ENCODE measurements at places on chromosomes 4 and X.

- no peak for DNase-seq
Observed at GRCh38 chrX:18047491-18047890, 173.2 kb downstream of the BEND2 start.

- no peak for DNase-seq
Observed at GRCh38 chr4:120658772-120659171, 263.8 kb downstream of the PRDM5 start.

DNA sequence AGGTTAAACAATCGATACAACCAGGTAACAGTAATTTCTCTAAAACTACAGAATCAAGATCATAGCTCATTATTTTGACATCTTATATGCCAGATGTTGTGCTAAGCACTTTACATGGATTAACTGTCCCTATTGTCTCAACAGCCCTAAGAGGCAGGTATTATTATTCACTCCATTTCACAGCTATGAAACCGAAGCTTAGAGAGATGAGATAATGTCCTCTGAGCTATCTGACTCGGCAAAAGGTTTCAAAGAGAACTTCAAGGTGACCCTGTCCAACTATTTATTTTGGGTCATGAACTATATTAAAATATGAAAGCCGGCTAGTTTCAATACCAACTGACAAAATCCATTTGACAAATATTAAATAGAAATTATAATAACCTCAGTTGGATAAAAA lies 10.3 kb downstream of the SLC25A5 start:
- DNase-seq = no peak

GRCh38 chr4:81607950-81608349 lies 136.2 kb upstream of the RASGEF1B start:
- no peak for DNase-seq

DNA sequence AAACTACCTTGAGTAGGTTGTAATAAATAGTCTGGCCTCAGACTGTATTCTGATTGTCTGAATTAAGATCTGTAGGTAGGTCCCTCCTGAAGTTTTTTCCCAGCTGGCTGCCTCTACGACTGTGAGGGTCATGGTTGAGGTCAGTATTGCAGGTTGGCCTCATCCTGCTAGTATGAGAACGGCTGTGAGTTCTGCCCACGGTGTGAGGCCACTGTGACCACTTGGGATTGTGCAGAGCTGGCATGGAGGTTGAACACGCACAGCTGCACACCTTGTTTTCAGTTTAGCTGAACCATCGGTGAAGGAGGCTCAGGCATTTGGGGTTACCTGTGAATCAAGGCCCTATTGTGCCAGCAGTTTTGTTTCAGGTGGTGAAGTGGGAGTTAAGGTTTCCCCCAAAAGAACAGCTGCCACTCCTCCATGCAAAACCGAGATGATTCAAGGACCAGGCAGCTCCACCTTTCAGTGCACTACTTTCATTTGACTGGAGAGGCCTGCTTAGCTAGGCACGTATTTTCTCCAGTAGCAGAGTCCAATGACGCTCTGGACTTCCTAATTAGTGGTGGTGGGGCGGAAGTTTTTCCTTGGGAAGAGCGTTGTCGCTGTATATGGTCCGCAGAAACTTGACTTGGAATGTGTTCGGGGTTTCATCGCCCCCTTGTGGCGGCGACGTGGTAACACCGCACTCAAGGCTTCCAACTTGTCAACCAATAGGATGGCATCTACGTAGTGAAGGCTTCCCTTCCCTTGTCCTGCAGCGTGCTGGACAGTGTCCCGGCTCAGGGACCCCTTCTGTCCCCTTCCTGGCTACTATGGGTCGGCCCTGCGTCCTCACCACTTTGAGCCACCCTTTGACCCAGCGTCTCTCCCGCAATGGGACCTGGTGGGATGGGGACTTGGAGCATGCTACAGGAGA lies 13.8 kb downstream of the CMC4 start:
- peak; percentile 80 for DNase-seq

DNA sequence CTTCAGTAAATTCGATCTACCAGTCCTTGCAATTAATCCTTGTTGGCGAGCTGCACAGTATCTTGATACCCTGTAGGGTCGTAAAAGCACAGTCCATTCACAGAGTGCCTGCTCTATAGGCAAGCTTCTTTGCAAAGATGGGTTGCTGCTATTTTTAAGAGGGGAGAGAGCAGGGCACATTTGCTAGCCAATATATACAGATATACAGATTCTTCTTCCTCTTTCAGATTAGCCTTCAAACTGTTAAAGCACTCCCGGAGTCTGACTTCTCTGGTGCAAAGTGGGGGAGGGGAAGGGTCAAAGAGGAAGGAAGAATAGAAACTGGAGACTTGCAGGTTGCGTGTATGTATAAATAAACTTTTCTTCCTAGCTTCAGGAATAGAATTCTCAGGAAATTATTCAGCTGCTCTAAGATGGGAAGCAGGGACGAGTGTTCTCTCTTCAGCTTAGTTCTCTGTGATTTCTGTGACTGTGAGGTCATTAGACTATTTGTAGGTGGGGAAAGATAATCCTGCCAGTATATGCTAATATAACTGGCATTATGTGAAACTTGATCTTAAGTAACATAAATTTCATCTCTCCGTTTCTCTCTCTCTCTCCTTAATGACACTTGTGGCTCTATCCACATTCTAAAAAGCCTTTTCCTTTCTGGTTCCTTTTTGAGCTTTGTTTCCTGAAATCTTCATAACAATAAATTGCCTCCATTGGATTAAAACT lies at the start of gene CYSLTR1:
Gene CYSLTR1, minus strand, starts transcription at position 242 of the 717 bp plus-strand sequence. CDS start 53,865 bp downstream, outside the sequence.
- DNase-seq = no peak

DNA sequence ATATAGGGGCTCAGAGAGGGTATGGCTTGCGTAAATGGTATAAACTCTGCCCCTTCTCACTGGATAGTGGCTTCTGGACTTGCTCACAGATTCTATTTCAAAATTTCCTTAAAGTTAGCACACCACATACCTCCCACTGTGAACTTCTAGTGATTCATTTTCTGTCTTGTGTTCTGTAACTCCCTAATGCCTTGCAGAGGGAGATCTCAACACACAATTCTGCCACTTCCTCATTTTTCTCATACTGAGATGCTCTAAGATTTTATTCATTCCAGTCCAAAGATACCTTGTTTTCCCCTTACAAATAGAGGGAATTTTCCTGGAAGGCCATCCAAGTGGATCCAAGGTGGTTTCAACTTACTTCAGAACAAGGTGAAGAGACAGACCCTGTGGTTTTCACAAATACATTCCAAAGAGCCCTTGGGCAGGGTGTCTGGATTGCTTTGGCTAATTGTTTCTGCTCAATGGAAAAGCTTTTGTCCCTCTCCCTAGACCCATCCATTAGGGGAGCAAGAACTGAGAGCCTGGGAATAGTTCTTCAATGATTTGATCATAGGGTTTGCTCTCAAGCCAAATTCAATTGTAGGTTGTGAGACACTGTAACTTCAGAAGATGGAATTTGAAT lies 52.1 kb upstream of the CAPN6 start:
- DNase-seq = no peak

- no peak for DNase-seq
Observed at GRCh38 chrX:72062916-72063315, 68.8 kb downstream of the RTL5 start.

DNA sequence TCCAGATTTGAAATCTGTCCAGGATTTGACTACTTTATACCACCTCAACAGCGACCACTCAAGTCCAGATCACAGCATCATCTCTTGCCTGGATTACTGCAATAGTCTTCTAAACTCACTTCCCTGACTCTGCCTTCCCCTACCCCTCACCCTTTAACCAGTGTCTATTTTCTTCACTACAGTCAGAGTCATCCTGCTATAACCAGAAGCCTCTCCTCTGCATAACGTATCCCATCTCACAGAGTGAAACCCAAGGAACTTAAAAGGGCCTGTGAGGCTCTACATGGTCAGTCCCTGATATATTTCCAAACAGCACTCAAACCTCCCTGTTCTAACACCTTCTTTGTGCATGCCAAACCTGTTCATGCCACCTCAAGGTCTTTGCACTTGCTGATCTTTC lies 40.7 kb upstream of the SCOC start:
- no peak for DNase-seq

DNA sequence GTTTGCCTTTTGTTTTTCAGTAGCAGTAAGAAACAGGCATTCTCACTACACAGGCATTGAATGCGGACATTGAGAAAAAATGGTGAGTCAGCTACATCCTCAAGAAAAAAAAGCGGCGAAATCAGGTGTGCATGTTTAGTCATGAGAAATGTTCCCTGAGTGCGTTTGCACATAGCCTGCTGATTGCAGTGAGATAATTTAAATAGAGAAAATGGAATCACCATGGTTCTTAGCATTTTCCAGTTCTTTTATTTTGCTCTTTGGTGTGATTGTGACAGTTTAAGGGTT lies 54.1 kb upstream of the CLDN34 start:
- no peak for DNase-seq

DNA sequence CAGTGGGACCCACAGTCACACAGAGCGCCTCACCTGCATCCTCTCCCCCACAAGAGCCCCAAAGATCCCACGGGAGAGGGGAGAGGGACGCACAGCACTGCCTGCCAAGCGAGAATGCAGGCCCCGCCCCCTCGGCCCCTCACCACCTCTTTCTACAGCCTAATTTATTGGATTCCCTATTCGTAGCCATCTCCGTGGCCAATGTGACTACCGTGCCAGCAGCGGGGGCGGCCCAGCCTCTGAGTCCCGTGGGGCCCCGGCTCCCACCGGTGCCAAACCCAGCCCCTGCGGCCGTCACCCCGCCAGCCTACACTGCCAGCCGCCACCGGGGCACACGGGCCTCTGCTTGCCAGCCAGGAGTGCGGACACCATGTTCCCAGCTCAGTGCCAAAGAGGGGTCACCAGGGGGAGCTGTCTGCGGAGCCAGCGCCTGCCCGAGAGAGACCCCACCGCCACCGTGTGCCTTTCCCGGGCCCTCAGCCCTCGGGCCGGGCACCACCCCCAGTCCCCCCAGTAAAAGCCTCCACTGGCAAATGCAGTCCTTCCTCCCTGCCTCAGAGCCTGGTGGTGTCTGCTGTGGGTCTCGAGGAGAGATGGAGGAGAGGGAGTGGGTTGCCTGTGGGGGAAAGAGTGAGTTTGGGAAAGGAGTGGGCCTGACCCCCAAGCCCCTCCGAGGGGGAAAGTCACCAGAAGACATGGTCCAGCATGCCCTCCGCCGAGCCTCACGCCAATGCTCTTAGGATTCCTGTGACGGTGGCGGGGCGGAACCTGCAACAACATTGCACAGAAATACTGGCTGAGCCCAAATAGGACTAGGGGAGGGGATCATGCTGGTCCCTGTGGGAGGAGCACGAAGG lies 19.6 kb upstream of the PLXNB3 start:
- DNase-seq = no peak

DNA sequence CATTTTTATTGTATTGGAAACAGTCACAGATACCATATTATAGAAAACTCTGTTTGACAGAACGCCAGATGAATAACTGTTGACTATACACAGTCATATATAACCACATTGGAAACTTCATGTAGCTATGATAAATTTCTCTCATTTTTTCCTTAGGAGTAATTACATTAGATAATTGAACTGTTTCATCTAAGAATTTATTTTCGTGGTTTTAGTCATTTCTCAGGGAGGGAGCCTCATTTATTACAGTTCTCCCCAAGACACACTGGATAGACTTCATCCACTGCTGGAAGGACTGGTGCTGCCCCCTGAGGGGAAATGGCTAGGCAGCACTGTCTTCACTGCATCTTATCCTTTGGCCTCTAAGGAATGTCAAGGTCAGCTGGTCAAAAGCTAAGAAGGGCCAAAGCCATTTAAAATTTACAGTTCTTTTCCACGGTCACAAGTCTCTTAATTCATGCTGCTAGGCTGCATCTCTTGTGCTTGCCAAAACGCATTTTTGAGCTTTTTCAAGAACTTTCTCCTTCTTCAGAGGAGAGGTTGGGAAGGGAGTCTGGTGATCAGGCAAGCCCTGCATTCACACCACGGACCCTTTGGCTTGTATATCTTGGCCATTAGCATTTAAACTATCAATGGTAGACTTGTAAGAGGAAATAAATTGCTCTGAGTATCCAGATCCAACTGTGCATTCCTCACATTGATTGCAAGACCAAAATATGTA lies 145.1 kb downstream of the CBR4 start:
- peak; percentile 25 for DNase-seq

DNA sequence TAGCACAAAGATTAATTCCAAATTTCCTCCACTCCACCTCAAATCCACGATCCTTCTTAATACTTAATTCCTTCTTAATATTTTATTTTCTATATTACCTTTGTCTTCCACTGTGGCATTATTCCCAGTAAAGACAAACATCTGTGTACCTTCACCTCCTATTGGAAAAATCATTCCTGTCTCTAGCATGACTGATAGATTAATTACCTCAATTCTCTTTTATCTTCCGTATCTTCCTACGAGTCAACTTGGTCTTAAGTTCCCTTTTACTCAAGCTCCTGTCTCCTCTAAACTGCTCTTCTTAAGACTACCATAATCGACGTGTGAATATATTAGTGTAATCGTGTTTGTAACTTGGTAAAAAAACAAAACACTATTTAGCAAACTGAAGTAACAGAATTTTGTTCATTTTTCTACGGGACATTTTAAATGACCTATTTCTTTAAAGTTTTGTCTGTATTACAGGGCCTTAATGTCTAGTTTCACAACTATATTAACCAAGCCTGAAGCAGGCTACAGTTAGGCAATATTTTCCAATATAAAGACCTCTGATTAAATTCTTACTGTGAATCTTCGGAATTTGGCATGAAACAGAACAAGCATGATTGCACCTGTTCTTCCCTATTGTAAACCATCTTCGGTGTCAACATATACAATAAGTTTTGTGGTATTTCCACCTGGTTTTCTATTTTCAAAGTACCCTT lies 1.1 kb upstream of the USP38 start:
- no peak for DNase-seq

DNA sequence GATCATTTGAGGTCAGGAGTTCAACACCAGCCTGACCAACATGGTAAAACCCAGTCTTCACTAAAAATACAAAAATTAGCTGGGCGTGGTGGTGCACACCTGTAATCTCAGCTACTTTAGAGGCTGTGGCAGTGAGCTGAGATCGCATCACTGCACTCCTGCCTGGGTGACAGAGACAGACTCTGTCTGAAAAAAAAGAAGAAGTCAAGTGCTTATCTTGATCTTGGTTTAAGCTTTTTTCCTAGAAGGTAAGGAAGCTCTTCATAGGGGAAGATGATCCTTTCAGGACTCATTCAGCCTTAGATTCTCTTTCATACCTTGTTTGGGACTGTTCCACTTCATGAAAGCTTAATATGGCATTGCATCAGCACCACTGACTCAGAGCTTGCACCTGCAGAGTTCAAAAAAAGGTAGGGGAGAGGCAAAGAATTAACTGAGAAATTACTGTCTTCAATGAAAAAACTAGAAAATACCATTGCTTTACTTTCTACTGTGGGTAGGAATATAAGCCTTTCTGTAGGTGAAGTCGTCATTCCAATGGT lies 70.8 kb upstream of the EPGN start:
- DNase-seq = no peak

GRCh38 chrX:45935408-45935807 lies 609.8 kb downstream of the ZNF674 start:
- DNase-seq = no peak

DNA sequence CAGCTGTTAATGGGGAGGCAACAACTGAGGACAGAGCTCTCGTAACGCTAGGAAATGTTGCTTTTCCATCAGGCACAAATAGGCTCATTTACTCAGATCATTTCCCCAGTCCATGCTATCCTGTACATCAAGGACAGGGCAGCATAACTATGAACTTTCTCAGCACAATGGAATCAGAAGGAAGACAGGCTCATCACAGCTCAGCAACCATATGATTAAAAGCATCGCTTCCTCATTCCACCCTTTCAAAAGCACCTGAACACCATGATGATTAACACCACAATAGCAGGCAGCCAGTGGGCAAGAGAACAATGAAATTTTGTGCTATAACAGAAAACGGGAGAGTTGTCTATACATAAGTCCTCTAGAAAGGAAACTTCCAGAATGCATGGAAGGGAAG lies 297.8 kb downstream of the ZNF674 start:
- no peak for DNase-seq
